Fibroblast of skin of abdomen (primary cell): ENCODE measurements at places on chromosomes 12 and 14.

- DNase-seq: no peak
Observed at GRCh38 chr14:93456356-93456755, 25.6 kb downstream of the UNC79 start.

DNA sequence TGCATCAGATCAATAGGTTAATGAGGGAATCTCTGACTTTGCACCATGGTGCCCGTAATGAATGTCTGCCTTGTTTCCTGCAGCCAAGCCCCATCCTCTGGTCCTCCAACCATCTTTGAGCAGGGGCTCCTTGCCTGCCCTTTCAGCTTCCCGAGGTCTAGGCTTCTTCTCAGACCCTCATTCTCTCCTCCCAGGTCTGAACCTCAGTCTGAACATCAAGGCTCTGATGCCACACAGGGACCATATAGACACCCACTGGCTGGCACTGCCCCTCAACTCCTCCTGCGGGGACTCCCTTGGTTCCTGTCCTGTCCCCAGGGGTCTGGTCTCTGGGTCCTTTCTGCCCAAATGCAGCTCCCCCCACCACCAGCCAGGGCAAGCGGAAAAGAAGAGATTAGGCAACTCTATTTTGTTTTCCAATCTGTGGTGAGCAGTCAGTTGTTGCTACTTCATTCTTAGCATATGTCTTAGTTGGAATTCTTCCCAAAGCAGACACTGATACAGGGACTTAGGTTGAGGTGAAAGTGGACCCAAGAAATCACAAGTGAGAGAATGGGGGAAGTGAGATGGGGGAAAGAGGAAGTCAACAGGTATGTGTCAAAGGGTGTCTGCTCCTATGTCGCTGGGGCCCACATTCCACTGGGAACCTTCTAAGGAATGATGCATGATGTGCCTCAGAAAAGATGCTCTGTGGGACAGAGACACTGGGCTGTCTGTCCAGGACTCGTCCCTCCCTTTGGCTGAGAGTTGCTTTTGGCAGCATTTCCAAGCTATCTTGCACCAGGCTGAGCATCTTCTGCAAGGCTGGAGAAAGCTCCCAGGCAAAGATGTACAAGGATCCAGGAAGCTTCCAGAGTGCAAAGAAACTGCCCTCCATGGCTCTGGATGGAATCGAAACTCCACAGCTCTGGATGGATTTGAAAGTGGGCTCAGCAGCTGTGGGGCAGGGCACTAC, 1096.5 kb upstream of the TMEM132C start:
- DNase-seq: peak; percentile 73

DNA sequence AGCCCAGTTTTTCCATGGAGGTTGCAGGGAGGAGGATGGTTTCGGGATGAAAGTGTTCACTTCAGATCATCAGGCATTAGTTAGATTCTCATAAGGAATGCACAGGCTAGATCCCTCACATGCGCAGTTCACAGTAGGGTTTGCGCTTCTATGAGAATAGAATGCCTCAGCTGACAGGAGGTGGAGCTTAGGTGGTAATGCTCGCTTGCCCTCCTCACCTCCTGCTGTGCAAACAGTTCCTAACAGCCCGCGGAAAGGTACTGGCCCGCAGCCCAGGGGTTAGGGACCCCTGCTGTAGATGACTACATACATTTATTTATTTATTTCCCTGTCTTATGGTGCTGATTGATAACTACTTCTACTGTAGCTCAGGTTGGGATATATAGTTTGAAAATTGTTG, 93.2 kb downstream of the FBXO33 start:
- no peak for DNase-seq

- no peak for DNase-seq
Observed at GRCh38 chr14:77485256-77485655, 13.4 kb downstream of the ISM2 start.

DNA sequence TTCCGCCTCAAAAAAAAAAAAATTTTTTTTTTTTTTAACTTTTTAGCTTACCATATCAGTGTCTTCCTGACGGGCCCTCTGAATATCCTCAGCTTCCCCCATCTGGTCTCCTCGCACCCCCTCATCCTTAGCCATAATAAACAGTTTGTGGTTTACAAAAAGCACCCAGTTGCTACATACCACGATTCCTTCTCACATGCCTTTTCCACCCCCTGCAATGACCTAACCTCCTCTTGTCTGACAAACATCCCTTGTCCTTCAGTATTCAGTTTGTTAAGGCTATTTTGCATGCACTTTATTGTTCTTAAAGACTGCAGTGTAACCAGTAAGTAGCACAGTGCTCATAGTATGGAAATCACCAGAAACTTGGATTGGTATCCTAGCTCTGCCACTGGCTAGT, 88.5 kb downstream of the PPM1H start:
- peak; percentile 65 for DNase-seq

- no peak for DNase-seq
Observed at GRCh38 chr12:100953217-100953616, 158.6 kb downstream of the ANO4 start.

- peak; percentile 2 for DNase-seq
Observed at GRCh38 chr14:46057799-46058198, 593.8 kb downstream of the RPL10L start.

DNA sequence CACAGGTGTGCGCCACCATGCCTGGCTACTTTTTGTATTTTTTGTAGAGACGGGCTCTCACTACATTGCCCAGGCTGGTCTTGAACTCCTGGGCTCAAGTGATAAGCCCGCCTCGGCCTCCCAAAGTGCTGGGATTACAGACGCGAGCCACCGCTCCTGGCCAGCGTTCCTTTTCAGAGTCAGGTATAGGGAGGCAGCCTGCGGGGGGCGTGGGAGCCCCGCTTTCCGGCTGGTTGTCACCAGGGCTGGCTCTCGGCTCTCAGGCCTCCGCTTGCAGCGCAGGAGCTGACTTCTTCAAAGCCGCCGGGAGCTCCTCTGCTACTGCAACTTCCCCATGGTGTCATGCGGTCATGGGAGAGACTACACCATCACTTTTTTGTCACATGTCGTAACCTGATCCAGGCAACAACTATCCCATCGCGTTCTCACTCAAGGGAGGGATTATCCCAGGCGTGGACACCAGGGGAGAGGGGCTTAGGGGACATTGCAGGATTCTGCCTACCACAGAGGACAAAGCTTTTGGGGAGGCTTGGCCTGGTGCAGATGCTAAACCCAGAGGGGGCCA, 129.4 kb downstream of the SCARB1 start:
- no peak for DNase-seq

DNA sequence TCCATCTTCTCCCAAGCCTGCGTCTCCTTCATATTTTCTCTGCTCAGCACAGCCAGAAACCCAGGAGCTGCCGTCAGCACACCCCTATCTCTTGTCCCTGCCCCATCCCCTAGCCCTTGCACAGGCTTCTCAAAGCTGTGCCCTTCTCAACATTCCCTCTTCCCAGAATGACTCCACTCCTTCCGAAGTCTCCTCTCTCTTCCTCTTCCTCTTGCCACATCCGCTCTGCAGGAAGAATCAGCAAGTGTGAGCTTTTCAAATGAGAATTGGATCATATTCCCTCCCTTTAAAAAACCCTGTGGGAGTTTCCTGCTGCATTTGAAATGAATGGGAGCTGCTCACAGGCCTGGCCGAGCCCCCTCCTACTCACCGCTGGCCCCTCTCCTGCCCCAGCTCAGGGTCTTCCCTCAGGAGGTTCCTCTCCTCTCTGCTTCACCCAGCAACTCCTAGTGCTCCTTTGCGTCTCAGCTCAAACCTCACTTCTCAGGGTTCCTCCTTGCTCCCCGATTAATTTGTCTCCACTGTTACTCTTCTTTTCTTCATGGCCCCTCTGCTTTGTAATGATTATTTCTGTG, 528.5 kb upstream of the CCDC196 start:
- no peak for DNase-seq

- no peak for DNase-seq
Observed at GRCh38 chr12:112025808-112026375, 12.7 kb downstream of the ERP29 start.

GRCh38 chr12:40226705-40227104, 1.9 kb downstream of the LRRK2 start:
- DNase-seq: peak; percentile 71

- DNase-seq: no peak
Observed at GRCh38 chr12:89350260-89350629, 2.1 kb downstream of the DUSP6 start.

- peak; percentile 4 for DNase-seq
Observed at GRCh38 chr14:25837551-25837965, 760.3 kb downstream of the NOVA1 start.

DNA sequence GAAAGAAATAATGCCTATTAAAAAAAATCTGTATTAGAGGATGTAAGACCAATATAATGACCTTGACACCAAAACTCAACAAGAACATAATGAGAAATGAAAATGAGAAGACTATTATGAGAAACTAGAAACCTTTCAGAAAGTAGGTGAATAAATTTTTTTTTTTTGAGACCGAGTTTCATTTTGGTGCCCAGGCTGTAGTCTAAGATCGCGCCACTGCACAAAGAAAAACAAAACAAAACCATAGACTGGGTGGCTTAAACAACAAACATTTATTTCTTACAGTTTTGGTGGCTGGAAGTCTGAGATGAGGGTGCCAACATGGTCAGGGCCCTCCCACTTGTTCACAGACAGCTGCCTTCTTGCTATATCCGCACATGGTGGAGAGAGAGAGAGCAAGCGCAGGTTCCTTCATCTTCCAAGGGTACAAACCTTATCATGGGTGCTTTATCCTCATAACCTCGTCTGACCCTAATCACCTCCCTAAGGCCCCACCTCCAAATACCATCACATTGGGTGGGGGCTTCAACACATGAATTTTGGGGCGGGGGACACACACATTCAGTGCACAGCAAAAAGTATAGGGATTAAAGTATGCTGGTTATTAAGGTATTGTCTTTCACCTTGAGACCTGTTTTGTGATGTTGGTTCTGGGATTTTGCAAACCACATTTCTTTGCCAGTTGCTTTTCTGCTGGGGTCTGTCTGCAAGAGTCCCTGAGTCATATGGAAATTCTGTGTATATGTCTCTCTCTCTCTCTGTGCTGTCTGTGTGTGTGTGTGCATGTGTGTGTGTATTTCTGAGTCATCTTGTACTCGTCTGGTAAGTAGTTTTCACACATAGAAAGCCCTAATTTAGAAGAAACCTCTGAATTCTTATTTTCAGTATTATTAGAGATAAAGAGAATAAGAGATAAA, 26.2 kb downstream of the ZCRB1 start:
- DNase-seq: peak; percentile 82

- peak; percentile 71 for DNase-seq
Observed at GRCh38 chr12:130826151-130826801, 12.8 kb downstream of the STX2 start.
